ENCODE measurements at places on chromosomes 7 and 10.
A peak's percentile ranks its signal among the peaks of the same experiment; 100 is the strongest.

GRCh38 chr7:17716816-17717215 is 223.5 kb downstream of the SNX13 start:
- DNase-seq: no peak

DNA sequence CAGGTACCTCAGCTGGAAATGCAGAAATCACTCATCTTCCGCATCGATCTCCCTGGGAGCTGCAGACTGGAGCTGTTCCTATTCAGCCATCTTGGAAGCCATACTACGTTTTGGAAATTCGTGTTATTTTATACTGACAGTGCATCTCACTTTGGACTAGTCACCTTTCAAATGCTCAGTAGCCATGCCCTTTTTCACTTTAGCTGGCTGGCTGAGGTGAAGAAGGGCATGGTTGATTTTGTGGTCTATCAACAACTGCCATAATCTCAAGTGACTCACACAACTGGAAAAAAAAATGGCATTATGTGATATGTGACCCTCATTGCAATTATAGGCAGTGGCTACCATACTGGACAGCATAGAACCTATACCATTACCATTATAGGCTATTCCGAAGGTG is 100.5 kb downstream of the CCDC71L start:
- no peak for DNase-seq

DNA sequence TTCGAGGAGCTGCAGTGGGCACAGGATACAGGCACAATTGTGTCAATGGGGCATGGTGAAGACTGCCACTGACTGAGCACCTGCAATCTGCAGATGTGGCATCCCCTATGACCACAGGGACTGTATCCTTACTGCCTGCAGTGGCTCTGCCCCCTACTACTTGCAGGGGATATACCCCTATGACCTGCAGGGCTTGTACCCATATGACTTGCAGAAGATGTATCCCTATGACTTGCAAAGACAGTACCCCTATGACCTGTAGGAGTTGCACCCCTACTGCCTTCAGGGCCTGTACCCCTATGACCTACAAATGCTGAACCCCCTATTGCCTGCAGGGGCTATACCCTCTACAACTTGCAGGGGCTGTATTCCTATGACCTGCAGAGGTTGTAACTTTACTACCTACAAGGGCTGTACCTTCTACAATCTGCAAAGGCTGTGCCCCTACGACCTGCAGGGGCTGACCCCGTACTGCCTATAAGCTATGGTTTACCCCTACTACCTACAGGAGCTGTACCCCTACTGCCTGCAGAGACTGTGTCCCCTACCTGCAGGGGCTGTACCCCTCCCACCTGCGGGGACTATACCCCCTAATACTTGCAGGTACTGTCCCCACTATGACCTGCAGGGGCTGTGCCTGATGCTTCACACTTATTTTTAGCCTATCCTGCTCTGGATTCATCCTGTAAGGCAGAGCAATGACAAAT is 65.9 kb upstream of the ADAM12 start:
- DNase-seq: no peak

DNA sequence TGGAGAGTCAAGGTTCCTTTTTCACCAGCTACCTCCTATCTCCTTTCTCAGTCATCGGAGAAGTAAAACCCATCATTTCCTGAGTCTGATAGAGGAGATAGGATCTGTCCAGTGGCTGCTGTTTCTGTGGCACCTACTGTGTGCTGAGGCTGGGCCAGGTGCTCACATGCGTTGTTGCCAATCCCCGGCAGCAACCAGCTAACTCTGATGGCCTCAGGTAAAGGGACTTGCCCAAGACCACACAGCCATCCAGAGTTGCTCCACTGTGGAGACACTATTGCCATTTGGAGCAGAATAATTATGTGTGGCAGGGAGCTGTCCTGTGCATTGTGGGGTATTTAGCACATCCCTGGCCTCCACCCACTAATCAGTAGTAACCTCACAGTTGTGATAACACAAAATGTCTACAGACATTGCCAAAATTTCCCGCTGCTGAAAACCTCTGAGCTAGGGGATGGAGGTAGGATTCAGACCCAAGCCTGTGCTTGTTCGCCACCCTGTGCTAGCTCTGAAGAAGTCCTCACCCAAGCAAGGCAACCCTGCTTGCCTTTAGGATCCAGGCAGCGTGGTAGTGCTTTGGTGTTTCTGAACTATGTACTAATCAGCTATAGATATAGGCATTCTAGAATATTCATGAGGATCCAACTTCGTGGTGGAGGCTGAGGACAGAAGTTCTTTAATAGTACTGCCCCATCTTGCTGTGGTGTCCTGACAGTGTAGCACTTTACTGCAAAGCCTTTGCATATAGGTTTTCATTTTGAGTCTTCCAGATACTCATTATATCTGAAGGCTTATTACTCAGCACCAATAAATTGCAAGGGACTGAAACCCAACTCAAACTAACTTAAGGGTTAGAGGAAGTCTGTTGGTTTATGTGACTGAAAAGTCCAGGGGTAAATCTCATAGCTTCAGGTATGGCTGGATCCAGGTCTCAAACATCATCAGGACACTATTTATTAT is 164.6 kb downstream of the GRK5 start:
- no peak for DNase-seq

DNA sequence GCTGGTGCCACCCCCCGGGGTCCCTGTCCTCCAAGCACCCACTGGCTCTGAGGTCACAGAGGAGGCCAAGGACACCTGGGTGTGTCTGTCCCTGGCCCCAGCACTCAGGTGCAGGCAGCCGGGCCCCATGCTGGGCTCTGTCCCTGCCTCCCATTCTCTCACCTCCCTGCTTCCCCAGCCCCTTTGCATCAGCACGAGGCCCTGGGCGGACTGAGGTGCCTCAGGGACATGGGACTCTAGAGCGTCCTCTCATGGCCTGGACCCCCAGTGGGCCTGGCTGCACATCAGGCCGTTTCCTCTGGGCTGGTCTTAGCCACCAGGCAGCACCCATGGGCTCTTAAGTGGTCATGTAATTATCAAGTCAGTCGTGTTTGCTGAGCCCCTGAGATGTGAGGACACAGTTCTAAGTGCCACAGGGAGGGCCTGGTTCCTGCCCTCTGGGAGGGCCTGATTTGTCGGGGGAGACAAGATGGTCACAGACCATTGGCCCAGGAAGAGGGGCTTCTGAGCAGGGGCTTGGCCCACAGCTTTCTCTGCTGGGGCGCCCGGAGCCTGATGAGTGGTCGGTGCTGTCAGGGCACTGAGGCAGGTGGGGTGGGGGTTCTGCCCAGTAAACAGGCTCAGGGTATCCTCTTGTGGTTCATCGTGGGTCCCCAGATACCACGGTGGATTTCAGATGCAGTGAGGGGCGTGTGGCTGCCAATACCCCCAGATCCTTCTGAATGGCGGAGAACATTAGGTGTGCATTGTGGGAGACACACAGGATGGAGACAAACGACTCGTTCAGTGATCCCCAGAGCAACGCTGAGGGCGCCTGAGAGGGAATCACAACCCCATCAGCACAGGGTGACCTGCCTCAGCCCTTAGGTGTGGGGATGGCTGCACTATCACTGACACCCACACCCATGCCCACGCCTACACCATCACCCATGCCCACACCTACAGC is 152.5 kb downstream of the WDR37 start:
- DNase-seq: no peak

GRCh38 chr10:66941491-66941890 is 15.7 kb downstream of the LRRTM3 start:
- DNase-seq: no peak

DNA sequence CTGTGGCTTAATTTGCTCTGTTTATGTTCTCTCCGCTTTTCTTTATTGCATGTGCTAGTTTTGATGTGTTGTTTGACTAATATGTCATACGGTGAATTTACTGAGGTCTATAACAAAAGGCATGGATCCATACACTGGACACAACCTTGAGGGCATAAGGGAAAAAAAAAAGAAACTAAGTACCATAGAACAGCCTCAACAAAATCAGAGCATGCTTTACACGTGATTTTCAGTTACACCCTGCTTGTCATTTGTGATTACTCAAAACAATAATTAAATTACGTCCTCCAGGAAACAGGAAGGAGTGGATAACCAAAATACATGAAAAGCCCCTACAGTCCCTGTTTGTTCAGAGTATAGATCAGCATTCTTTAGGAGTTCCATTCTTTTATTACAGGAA is 150.5 kb downstream of the CRPPA start:
- DNase-seq: no peak

- DNase-seq: no peak
Observed at GRCh38 chr7:30980194-30980593, 16.4 kb downstream of the GHRHR start.

DNA sequence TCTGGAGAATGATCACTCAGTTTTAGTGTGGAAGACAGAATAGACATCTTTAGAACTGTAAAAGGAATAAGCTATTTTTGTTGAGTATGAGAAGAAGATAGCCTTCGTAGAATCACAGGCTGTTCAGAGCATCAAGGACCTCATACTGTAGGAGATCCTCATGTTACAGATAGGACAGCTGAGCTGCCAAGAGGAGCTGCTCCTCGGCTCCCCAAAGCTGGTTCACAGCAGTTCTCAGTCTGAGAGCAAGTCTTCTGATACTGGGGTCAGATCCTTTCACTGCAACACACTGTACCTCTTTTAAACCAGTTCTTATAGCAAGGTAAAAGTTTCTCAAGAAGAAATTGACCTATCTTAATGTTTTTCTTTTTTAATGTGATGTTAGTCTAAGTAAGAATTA is 17.1 kb downstream of the CCNY start:
- no peak for DNase-seq

- no peak for DNase-seq
Observed at GRCh38 chr7:4722960-4723630, 41.0 kb downstream of the FOXK1 start.

- DNase-seq: no peak
Observed at GRCh38 chr10:32149252-32149955, 93.2 kb upstream of the KIF5B start.

- DNase-seq: no peak
Observed at GRCh38 chr10:33459602-33460001, 125.1 kb upstream of the NRP1 start.

- DNase-seq: no peak
Observed at GRCh38 chr10:96225119-96225518, 46.2 kb downstream of the BLNK start.

DNA sequence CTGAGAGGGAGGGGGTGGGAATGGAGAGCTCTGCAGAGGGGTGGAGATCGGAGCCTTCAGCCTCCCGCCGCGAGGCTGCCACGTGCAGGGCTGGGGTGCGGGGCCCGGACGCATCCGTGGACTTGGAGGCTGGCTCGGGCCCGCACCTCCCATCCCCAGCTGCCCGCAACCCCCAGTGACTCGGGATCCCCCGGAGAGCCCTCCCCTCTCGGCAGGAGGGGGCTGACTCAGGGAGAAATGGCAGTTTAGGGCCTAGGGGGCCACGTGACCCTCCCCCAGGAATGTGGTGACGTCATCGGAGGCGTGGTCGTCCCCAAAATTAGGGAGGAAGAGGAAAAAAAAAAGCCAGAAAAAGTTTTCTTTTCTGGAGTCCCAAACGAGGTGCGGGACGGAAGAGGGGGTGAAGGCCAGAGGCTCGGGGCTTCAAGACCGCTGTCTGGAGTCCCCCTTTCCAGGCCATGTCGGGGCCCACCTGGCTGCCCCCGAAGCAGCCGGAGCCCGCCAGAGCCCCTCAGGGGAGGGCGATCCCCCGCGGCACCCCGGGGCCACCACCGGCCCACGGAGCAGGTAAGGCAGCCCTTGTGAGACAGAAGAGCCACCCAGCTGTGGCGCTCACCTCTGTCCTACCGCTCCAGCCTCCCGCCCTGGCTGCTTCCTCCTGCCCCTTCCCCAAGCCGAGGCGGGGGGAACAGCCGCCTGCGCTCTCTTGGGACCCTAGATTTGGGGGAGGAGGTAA is at the start of gene TRIP6:
TSS of gene TRIP6 (plus strand) at position 348 of the 736 bp plus-strand sequence. CDS start at position 459, 111 bp downstream.
- DNase-seq: peak; percentile 75

GRCh38 chr10:117934477-117934876 is 112.3 kb downstream of the RAB11FIP2 start:
- no peak for DNase-seq

GRCh38 chr10:64873959-64874358 is 1352.8 kb downstream of the REEP3 start:
- no peak for DNase-seq

DNA sequence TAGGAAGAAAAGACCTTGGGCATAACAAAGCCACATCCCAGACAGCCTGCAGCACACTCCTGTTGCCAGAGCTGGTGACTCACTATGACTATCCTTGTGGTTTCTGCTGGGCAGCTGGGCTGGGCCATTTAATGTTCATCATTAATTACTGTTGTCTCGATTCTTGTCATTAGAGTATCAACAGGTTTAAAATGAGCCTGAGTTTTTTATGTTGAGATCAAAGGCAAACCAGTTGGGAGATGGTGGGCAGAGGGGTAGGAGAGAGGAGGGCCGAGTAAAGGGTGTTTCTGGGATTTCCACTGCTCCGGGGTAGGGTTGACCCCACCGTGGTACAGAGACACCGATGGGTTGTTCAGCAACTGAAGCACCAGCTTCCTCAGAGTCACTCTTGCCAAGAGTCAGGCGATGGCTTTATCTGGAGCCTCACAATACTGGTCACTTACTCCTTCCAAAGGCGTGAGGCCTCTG is 128.7 kb upstream of the LYZL1 start:
- DNase-seq: no peak

DNA sequence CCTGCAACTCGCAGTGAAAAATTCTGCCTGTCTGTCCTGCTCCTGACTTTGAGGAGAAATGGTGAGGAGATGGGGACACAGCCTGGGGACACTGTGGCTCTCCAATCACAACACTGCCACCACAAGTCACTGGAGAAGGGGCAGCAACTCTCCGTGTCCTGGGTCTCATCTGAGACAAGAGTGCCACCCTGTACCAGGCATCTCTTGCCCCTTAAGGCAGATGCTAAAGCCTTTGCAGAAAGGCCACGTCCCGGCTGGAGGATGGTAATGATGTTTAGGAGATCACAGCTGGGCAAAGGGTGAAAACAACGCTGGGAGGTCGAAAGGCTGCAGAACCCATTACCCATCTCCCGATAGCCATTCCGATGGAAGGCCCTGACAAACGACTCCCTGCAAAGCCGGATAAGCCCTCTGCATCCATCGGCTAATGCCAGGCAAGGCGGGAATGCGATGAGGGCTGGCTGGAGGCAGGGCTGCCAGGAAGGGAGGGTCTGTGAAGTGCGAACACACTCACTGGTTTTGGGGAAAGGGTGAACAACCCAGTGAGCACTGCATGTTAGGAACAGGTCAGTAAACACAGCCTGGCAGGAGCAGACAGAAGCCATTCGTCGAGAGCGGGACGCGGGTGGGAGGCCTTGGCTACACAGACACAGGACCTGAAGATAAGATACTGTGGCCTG is 190.8 kb downstream of the ADARB2 start:
- DNase-seq: no peak

DNA sequence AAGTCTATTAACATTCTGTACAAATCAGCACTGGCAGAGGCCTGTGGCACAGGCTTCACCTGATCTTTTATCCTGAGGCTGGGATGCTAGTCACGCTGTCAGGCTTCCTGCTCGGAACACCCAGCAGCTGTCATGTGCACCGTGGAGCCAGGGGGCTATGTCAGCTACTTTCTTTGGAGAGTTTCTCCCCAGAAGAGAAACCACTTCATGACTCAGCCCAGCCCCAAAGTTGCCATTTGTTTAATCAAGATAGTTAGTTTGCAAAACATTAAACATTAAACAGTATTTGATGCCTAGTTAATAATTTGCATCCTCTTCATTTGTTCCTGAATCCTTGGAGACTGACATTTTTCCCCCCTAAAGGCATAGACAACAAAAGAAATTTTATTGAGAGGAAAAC is at the start of gene HABP2:
TSS of gene HABP2 (plus strand) at position 353 of the 400 bp plus-strand sequence. CDS start 69 bp downstream, outside the sequence.
- no peak for DNase-seq

Measured in caudate nucleus (tissue), 63 donors.